ENCODE measurements at places on chromosomes 3 and 15. TPM values are rescaled to one million over a fixed set of nuclear protein-coding genes. Genes with fewer than 3 reads are reported as not detected.

GRCh38 chr3:173659972-173660371 lies 262.4 kb downstream of the NLGN1 start:
- no peak for DNase-seq

DNA sequence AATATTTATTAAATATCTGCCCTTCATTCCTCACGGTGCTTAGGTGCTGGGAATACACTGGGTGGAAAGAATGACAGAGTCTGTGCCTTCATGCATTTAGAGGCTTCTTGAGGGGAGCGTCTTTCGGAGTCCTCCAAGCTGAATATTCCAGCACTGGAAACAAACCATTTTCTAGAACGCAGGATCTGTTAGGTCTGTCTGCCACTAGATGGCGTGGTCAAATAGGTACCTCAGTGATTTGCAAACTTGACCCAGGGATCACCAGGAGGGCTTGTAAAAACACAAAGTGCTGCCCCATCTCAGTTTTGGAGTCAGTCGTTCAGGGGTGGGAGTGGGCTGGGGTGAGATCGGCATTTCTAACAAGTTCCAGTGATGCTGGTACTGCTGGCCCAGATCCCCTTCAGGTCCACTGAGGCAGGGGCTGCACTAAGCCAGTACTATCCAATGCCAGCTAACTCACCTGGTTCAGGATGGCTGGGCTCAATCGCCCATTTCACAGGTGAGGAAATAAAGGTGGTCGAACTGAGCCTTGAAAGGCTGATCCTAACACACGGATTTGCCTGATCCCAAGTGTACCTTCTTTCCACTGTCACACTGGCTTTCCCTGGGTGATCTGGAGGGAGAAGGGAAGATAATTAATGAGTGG lies 14.8 kb downstream of the ARNT2 start:
- DNase-seq: peak; percentile 59

GRCh38 chr3:128185630-128186447 lies 32.6 kb downstream of the EEFSEC start:
- no peak for DNase-seq

The MST1R gene
- total RNA-seq: 0.22 TPM

DNA sequence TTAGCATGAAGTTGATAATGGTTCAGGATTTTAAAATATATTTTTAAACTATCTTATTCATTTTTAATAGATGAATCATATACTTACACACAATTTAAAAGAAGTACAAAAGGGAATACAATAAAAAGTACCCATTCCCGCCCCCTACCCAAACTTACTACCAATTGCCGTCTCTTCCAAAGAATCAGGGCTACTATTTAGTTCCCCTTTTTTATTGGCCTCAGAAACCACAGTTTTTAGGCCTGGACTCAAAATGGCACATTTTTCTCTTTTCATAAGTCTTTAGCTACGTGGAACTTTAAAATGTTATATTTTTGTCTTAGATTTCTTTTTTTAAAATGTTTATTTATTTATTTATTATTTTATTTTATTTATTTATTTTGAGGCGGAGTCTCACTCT lies 18.0 kb downstream of the LRRK1 start:
- DNase-seq: no peak

GRCh38 chr15:73051391-73051806 lies 864 bp upstream of the NEO1 start:
- no peak for DNase-seq

DNA sequence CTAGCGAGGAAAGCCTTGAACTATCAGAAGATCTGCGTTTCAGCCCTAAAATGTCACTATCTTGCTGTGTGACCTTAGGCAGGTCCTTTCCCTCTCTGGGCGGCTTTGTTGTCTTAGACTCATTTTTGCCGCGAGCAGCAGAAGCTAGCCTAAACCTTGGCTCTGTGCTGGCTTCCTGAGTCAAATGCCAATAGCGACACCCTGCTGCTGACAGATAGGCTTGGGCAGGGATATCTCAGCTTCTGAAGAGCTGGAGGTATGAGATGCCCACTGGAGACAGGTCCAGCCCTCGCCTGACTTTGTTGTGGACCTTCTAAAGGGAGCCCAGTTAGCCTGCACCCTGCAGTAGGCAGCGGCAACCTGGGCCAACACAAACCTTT lies 1.3 kb downstream of the ADAMTSL3 start:
- DNase-seq: no peak

- no peak for DNase-seq
Measured at GRCh38 chr15:95370291-95370690, 960.2 kb upstream of the NR2F2 start.

GRCh38 chr3:106371221-106371970 lies 502.6 kb upstream of the CBLB start:
- DNase-seq: no peak

The CNTN6 gene
- not detected for total RNA-seq

The CCR5 gene
- not detected for total RNA-seq

The SPESP1 gene
- total RNA-seq: 0.87 TPM

DNA sequence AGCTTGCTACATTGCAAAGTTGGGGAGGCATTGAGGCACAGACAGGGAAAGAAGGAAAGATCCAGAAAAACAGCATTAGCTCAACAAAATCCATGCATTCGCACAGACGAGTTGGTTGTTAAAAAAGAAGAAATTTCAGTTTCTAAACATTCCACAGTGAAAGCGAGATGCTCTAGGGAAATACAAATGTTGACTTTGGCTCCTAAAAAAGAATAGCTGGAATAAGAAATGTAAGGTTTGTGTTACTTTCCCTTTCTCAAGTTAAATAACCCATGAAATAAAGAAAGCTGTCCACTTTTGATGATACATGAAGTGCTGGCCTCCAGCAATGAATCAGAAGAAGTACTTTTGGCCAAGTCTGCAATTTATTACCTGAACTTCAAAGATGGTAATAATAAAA lies 465.1 kb downstream of the ERC2 start:
- DNase-seq: no peak

GRCh38 chr15:97479957-97480356 lies 480.5 kb upstream of the ARRDC4 start:
- DNase-seq: no peak

DNA sequence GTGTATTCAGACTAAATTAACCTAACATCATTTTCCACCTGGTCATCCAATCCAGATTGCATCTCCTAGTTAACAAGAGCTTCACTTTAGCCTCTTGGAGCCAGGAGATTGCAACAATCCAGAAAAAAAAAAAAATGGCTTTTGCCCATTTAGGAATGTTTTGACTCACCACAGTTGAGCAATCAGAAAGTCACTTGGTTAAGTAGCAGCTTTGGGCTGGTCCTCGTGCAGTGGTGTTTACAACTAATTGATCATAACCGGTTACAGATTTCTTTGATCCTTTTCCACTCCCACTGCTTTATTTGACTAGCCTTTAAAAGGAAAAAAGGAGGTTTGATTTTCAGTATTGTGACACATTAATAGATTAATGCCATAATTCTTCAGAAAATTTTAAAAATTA lies 688.8 kb upstream of the CCDC54 start:
- no peak for DNase-seq

The NISCH gene
- 38.1 TPM for total RNA-seq

DNA sequence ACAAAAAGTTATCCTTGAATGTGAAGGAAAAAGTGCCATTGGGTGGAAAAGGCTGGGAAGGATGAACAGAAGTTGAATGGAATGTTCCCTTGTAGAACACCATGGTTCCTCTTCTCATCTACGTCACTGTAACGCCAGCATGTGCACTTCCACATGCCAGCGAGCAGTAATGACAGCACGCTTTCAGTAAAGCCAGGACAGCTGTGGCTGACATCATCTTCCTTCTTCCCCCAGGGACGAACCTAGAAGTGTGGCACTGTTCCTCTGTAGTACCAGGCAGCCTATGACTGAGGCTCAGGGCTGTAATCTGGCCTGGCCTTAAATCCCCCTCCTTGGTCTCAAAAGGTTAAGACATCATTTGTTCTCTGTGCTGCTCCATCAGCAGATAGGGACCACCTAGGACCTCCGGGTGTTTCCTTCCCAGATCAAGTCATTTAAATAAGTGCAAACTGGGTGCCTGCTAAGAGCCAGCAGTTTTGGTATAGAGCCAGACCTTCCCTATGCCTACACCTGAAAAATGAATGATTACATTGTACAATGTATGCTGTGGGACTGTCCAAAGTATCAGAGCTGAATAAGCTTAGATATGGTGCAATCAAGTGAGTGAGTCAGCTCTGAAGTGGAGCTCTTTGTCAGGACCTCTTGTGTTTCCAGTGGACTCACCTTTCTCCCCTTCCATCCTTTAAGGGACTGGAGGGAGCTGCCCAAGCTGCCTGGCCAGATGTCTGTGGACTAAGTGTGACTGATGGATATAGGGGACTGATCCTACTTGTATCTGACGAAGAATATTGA lies 5.6 kb upstream of the SRPRB start:
- no peak for DNase-seq

- no peak for DNase-seq
Measured at GRCh38 chr3:11198070-11198469, 43.8 kb downstream of the HRH1 start.

DNA sequence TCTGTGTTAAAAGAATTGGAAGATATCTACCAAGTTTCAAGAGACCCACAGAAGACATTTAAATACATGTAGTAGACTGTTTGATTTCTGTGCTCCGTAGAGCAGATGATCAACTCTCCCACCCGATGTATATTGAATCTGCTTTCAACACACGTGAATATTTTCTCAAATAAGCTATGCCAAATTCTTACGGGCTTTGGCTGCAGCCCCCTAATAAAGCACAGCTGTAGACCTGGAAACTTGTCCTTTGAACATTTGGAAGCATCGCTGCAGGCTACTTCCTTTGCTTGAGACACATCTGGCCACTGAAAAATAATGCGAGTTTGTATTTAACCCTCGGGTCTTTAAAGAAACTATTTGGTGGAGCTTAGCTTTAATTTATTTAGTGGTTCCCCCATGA lies 98.3 kb upstream of the SELENOK start:
- no peak for DNase-seq

DNA sequence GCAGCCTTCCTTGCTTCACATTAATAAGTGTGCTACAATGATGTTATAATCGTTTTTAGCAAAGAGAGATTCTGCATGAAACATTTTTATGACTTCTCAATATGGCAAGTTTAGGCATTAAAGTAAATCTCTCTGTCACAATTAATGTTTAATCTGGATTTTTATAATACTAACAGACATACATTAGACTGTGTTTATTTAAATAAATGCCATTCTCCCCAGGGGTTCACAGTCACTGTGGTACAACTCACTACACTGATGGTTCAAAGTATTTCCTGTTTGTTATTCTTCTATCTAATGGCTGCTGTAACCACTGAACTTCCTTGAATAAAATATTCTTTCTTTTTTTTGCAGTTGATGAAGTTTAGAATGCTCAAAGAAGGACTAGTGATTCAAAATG lies 59.0 kb downstream of the SLC12A1 start:
- no peak for DNase-seq

The ECE2 gene
- not detected for total RNA-seq

DNA sequence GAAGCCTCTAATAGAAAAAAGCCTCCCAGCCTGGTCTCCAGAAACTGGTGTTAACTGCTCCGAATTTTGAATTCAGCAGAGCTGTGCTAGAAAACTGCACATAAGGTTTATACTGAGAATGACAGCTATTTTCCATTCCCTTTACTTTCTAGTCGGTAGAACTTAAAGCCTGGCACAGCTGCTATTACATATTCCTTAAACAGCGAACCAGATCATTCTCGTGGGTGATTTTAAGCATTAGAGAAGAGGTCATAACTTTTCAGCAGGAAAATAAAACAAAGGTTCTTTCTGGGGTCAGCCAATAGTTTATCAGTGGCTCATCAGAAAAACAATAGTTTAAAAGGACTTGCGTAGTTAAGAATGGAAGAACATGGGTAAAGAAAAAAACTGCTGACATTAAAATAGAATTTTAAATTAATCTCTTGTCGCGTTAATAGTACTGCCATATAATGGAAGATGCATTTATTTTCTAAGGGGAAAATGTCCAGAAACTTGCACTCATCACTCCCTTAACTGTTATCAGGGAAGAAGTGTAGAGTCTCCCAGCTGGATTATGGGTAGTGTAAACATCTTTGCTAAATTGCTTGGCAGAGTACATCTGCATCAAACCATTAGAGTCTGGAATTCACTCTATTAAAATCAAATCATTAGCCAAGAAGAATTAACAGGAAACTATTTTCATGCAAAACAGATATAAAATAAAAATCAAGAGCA lies 7.9 kb downstream of the VGLL4 start:
- peak; percentile 52 for DNase-seq

- no peak for DNase-seq
Measured at GRCh38 chr3:129040579-129041300, 19.8 kb upstream of the GP9 start.

All from lung microvascular endothelial cell (primary cell).